Renal cortical epithelial cell (primary cell): ENCODE measurements at places on chromosomes 7 and 10. TPM values are rescaled to one million over a fixed set of nuclear protein-coding genes. Genes with fewer than 3 reads are reported as not detected.

Gene TSC22D4
- 14.6 and 25.2 TPM in 2 replicates for total RNA-seq

Gene COL26A1
- total RNA-seq: 2.2 TPM in 1 of 2 replicates, not detected in the other

Gene CALHM1
- total RNA-seq: not detected in 2 replicates

Gene TLX1
- total RNA-seq: not detected in 2 replicates

Gene PAX2
- total RNA-seq: 2.1 and 71.3 TPM in 2 replicates

Gene CPN1
- not detected in 2 replicates for total RNA-seq

Gene HOXA9
- 22.6 and 70.8 TPM in 2 replicates for total RNA-seq

Gene KEL
- 0.20 TPM in 1 of 2 replicates, not detected in the other for total RNA-seq

Gene ANK3
- total RNA-seq: 18.8 and 68.6 TPM in 2 replicates

Gene INSYN2A
- under 0.01 and 0.10 TPM in 2 replicates for total RNA-seq

Gene DDC
- 2.7 TPM in 1 of 2 replicates, not detected in the other for total RNA-seq

Gene GRID2IP
- under 0.01 and 0.69 TPM in 2 replicates for total RNA-seq

Gene FKBP9
- total RNA-seq: 143 and 157 TPM in 2 replicates

Gene LRRD1
- 0.05 TPM in 1 of 2 replicates, not detected in the other for total RNA-seq

Gene ATP6V0A4
- 1.9 and 11.5 TPM in 2 replicates for total RNA-seq

Gene HHEX
- total RNA-seq: 0.40 and 1.6 TPM in 2 replicates

Gene RPEL1
- total RNA-seq: 0.17 and 0.25 TPM in 2 replicates

Gene LOXL4
- total RNA-seq: 20.1 and 24.3 TPM in 2 replicates

Gene ANKRD7
- 3.6 and 4.6 TPM in 2 replicates for total RNA-seq

Gene FXYD4
- not detected in 2 replicates for total RNA-seq

Gene TRIM4
- 21.2 and 35.4 TPM in 2 replicates for total RNA-seq

Gene LIPM
- total RNA-seq: not detected in 2 replicates

Gene IFIT1
- 10.2 and 23.3 TPM in 2 replicates for total RNA-seq

Gene BTBD16
- 0.45 TPM in 1 of 2 replicates, not detected in the other for total RNA-seq

Gene SPDYE16
- total RNA-seq: 0.25 TPM in 1 of 2 replicates, not detected in the other

Gene MAGI2
- total RNA-seq: 0.52 and 2.9 TPM in 2 replicates

Gene CYP3A4
- total RNA-seq: 0.69 TPM in 1 of 2 replicates, not detected in the other

Gene SMO
- 6.3 and 26.0 TPM in 2 replicates for total RNA-seq

Gene USP54
- total RNA-seq: 46.7 and 61.1 TPM in 2 replicates

Gene MET
- total RNA-seq: 217 and 255 TPM in 2 replicates

Gene TFR2
- 0.35 and 1.0 TPM in 2 replicates for total RNA-seq

Gene AGBL3
- 2.3 and 3.6 TPM in 2 replicates for total RNA-seq

Gene DYDC2
- 0.15 and 0.87 TPM in 2 replicates for total RNA-seq

Gene LIPF
- total RNA-seq: not detected in 2 replicates

Gene CALY
- total RNA-seq: not detected in 2 replicates

Gene RBM20
- total RNA-seq: 0.10 TPM in 1 of 2 replicates, not detected in the other

Gene PTPRN2
- total RNA-seq: 0.35 and 1.2 TPM in 2 replicates

Gene IFIT2
- total RNA-seq: 7.2 and 20.7 TPM in 2 replicates

Gene SHH
- total RNA-seq: 3.8 and 10.4 TPM in 2 replicates

Gene MLXIPL
- 0.15 TPM in 1 of 2 replicates, not detected in the other for total RNA-seq

Gene PAX4
- not detected in 2 replicates for total RNA-seq

Gene CUBN
- 0.35 and 4.0 TPM in 2 replicates for total RNA-seq

Gene COA1
- total RNA-seq: 43.7 and 56.1 TPM in 2 replicates

Gene DLX5
- not detected in 2 replicates for total RNA-seq

Gene GSDME
- 68.4 and 79.0 TPM in 2 replicates for total RNA-seq

Gene ARHGEF5
- 15.6 and 34.1 TPM in 2 replicates for total RNA-seq

Gene CYP17A1
- total RNA-seq: 0.45 and 0.52 TPM in 2 replicates

Gene HOXA3
- total RNA-seq: 4.2 and 7.2 TPM in 2 replicates

Gene GIMAP6
- total RNA-seq: 0.15 and 0.35 TPM in 2 replicates

Gene SPDYE5
- 0.10 and 0.35 TPM in 2 replicates for total RNA-seq

Gene TMEM26
- 0.10 TPM in 1 of 2 replicates, not detected in the other for total RNA-seq

Gene SEC24C
- total RNA-seq: 55.6 and 84.6 TPM in 2 replicates

Gene SLC13A4
- not detected in 2 replicates for total RNA-seq

Gene TAC1
- 0.10 and 0.35 TPM in 2 replicates for total RNA-seq

Gene CDHR3
- total RNA-seq: 0.17 and 2.0 TPM in 2 replicates
